C1 segment of cervical spinal cord (tissue), 14 donors: ENCODE measurements at places on chromosomes 3 and 15.

- no peak for DNase-seq
These were observed 139.4 kb upstream of the SLC7A14 start for GRCh38 chr3:170725285-170725731.

DNA sequence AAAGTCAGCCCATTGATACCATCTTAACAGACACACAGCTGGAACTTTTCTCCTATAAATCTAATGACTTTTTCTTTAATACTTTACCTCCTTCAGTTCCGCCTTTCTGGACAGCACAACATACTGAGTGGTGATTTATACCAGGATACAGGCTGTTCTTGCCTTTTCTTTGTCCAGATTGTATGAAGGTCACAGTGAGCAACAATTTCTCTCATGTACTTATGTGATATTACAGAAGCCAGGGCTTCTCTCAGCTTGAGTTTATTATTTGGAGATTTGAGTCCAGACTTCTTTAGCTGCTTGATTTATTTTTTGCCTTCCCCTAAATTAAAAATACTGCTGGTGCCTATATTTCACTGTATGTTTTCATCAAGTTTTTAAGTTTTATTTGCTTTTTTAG, 976.0 kb downstream of the ROBO2 start:
- no peak for DNase-seq

GRCh38 chr3:42061713-42062380, 29.3 kb upstream of the TRAK1 start:
- DNase-seq, result no peak

- DNase-seq, result no peak
These were observed 343.9 kb downstream of the GRM7 start for GRCh38 chr3:7204848-7205156.

DNA sequence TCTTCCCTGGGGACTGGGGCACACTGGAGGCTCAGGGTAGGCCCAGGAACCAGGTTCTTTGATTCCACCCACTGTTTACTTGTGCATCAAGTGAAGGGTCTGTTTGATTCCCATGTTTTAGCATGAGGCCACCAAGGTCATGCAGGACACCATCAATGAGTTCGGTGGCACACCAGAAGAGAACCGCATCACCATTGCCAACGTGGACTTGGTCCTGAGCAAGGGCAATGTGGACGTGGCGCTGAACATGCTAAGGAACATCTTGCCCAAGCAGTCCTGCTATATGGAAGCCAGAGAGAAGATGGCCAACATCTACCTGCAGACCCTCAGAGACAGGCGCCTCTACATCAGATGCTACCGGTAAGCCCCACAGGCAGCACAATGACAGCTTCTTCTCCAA, 21.5 kb downstream of the TTC21A start:
- no peak for DNase-seq

DNA sequence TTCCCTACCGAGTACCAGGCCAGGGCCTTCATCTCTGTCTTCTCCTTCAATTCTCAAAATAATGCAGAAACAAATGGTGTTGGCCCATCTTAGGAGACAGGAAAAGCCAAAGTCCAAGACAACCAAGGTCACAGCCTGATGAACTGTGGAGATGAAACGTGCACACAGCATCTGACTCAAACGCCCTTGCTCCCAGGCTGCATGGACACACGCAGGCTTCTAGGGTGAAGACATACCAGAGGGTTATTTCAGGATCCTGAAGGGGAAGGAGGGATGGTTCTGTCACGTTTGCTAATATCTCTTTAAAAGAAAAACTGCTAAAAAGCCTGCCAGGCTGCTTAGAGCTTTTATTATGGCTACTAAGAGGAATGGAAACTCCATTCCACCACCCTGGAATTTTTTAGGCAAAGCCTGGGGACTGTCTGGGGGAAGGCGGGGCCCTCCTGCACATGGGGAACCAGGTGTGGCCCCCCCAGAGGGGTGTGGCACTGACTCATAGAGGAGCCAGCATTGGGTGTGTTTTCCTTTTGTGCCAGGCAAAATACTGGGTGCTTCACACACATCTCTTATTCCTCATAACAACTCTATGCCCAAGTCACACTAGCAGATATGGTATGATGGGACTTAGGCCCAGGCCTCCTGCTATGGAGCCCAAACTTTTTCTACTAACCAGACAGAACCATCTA, 62.9 kb downstream of the UMPS start:
- DNase-seq, result no peak

DNA sequence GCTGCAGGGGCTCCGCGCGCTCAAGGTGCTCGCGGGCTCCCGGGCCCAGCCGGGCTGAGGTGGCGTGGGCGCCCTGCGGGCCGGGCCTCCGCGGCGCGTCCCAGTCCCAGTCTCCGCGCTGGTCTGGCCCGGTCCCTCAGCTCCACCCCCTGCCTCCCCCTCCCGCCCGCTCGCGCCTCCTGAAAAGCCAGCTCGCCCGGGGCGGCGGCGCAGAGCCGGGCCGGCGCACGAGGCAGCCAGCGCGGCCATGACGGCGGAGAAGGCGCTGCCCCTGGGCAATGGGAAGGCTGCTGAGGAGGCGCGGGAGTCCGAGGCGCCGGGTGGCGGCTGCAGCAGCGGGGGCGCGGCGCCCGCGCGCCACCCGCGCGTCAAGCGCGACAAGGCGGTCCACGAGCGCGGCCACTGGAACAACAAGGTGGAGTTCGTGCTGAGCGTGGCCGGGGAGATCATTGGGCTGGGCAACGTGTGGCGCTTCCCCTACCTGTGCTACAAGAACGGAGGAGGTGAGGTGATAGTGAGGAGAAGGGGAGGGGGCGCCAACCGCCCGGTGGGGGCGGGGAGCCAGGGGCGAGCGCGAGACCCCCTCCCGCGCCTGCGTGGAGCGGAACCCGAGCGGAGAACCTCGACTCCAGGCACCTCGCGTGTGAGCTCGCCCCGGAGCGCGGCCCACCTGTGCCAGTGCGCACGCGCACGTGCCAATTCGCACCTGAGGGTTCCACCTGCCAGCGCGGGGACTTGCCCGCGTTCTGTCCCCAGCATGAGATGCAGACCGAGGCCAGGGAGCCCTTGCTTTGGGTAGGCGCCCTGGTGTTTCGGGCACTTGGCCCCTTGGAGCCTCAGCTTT, at the start of gene SLC6A11:
TSS of gene SLC6A11 (plus strand) at position 210 of the 844 bp plus-strand sequence. CDS start at position 248, 38 bp downstream.
- DNase-seq, result no peak

GRCh38 chr15:37891766-37892368, 42.6 kb upstream of the TMCO5A start:
- DNase-seq, result no peak

- peak; percentile 28 for DNase-seq
These were observed 26.7 kb upstream of the TMC3 start for GRCh38 chr15:81400640-81401236.

DNA sequence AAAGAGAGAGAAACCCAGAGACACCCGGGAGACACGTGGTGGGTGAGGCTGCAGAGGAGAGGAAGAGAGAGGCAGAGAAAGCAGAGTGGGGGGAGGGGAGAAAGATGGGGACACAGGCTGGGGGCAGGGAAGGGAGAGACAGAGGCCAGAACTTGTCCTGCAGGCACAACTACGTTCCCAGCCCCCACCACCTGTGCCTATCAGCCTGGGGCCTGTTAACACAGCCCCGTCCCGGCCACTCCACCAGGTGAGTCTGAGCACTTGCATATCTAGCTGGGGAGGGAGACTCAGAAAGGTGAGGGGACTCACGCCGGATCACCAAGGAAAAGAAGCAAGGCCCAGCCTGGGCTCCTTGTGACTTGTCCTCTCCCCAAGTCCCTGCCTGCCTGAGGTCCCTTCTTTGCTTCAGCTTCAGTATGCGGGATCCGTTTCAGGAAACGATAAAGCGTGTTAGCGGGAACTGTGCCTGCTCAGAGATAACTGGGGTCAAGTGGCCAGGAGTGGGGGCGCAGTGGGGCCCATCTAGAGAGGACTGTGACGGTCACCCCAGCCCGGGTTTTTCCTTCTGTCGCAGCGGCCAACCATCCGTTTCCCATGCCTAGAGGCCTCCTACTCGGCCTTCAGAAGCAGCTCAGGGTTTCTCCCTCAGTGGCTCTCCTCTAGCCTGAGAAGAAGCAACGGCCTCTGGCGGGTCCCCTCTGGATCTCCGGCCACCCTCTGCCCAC, 10.3 kb downstream of the LINGO1 start:
- DNase-seq, result no peak
